ENCODE measurements at places on chromosomes 2 and 18.

DNA sequence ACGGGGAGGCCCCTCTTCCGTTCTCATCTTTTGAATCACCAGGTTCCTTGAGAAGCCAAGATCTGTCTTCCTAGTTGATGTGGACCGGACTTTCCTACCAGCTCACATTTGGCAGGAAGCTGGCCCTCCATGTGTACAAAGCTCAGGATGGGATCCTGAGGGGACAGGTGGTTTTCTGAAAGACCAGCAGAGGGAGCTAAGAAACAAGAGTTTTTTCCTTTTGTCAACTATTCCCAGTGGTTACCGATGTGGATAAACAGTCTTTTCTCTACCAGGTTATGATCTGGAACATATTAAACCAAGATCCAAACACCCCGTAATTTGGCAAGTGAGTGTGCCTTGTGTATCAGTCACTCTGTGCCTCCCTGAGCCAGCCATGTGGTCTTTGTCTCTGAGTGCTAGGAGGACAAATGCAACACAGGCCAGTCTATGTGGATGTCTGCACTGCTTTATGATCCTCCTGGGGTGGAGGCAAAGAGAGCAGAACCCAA, 25.1 kb upstream of the ARHGAP25 start:
- peak; percentile 48 for DNase-seq

DNA sequence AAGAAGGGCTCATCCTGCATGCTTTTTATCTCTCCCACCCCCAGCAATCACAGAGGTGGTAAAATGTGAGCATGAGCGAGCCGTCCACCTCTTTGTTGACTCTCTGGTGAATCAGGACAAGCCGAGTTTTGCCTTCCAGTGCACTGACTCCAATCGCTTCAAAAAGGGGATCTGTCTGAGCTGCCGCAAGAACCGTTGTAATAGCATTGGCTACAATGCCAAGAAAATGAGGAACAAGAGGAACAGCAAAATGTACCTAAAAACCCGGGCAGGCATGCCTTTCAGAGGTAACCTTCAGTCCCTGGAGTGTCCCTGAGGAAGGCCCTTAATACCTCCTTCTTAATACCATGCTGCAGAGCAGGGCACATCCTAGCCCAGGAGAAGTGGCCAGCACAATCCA, 19.5 kb downstream of the LIPG start:
- no peak for DNase-seq

- DNase-seq: peak; percentile 49
These were observed 86.3 kb upstream of the EFEMP1 start for GRCh38 chr2:56009758-56010458.

GRCh38 chr18:77088963-77089722, 43.4 kb downstream of the MBP start:
- DNase-seq: no peak

GRCh38 chr2:8006626-8007025, 675.2 kb upstream of the ID2 start:
- no peak for DNase-seq

GRCh38 chr2:70907130-70908057, 28.3 kb upstream of the ATP6V1B1 start:
- DNase-seq: no peak

Data from DMS153 (cell line).